ENCODE measurements at places on chromosomes 12 and 14. TPM values are rescaled to one million over a fixed set of nuclear protein-coding genes. Genes with fewer than 3 reads are reported as not detected.

Gene RHOJ
- total RNA-seq: not detected

Gene STON2
- total RNA-seq: 51.1 TPM

Gene RPS6KL1
- 1.0 TPM for total RNA-seq

Gene GLS2
- total RNA-seq: 2.8 TPM

Gene GLRX5
- total RNA-seq: 17.7 TPM

Gene ANKRD33
- not detected for total RNA-seq

Gene PTPN6
- total RNA-seq: 115 TPM

Gene NPC2
- 39.0 TPM for total RNA-seq

Gene USP44
- 2.2 TPM for total RNA-seq

Gene CCDC77
- 5.6 TPM for total RNA-seq

Gene ENTPD5
- total RNA-seq: 8.3 TPM

Gene FZD10
- total RNA-seq: not detected

Gene NYNRIN
- total RNA-seq: not detected

Gene IKZF4
- total RNA-seq: 3.9 TPM

Gene SOX5
- total RNA-seq: not detected

Gene PLD4
- total RNA-seq: 1.1 TPM

Gene FAM90A1
- total RNA-seq: not detected

Gene PRORP
- total RNA-seq: 43.6 TPM

Gene LRP1-AS
- not detected for total RNA-seq

Gene NKX2-8
- not detected for total RNA-seq

Gene HCAR3
- 0.39 TPM for total RNA-seq

Gene PAH
- 1.4 TPM for total RNA-seq

Gene STRAP
- total RNA-seq: 98.1 TPM

Gene TECPR2
- total RNA-seq: 16.6 TPM

Gene KLRC4
- not detected for total RNA-seq

Gene KRT71
- total RNA-seq: not detected

Gene KRT81
- total RNA-seq: not detected

Gene EPS8
- 1.5 TPM for total RNA-seq

Gene RIMKLB
- total RNA-seq: 15.1 TPM

Gene KRT74
- total RNA-seq: not detected

Gene CLEC4C
- not detected for total RNA-seq

Gene MYO1H
- total RNA-seq: not detected

Gene SYT10
- not detected for total RNA-seq

Gene RGS6
- 11.1 TPM for total RNA-seq

Gene AQP6
- total RNA-seq: not detected

Gene NRDE2
- total RNA-seq: 18.6 TPM

Gene CEBPE
- total RNA-seq: not detected

Gene ZNF140
- total RNA-seq: 15.8 TPM

Gene CYP27B1
- 1.4 TPM for total RNA-seq
